H4 (cell line): ENCODE measurements at places on chromosomes 12 and 14.
A peak's percentile ranks its signal among the peaks of the same experiment; 100 is the strongest.

GRCh38 chr12:39144613-39145061, 239.2 kb upstream of the CPNE8 start:
- no peak for DNase-seq

- no peak for DNase-seq
Observed at GRCh38 chr12:109822951-109823411, 10.2 kb downstream of the TRPV4 start.

GRCh38 chr14:102728501-102728900, 48.7 kb upstream of the TRAF3 start:
- no peak for DNase-seq

- DNase-seq = no peak
Observed at GRCh38 chr14:100132903-100133510, 26.4 kb downstream of the DEGS2 start.

DNA sequence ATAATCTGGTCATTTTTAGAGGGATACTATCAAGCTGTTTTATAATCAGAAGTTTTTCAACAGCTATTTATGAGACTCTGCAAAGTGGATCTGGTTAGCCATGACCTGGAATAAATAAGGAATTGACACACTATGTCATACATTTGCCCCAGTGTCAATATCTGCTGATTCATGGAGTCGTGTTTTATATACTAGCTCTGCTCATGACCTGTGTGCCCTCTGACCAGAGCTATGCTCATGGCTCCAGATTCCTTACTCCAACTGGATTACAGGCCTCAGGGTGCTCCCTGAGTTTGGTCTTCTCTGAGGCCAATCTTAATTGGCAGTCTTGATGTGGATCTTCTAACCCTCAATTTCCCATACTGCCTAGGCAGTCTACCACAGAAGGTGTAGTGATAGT, 141.1 kb downstream of the FOXA1 start:
- DNase-seq = no peak

DNA sequence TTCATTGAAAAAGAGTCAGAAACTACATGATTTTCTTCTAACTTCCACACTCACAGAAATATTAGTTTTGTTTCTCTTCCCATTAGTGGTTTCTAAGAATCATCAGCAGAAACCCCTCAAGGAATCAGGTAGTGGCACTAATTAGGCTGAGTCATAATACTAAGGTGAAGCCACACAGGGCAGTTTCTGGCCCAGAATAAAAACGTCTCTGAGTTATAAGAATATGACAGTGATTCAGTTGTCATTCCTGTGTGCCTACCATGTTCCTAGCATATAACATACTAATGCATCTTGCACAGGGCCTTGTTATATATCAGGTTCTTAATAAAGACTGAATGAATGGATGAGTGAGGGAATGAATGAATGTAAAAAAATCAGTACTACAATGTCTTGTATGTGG, 206.0 kb upstream of the PLEKHG7 start:
- no peak for DNase-seq

- no peak for DNase-seq
Observed at GRCh38 chr12:50069539-50069938, 12.1 kb downstream of the ASIC1 start.

- peak; percentile 55 for DNase-seq
Observed at GRCh38 chr12:15599266-15600037, 189.7 kb downstream of the EPS8 start.

GRCh38 chr12:45509621-45510020, 219.9 kb upstream of the ARID2 start:
- no peak for DNase-seq

DNA sequence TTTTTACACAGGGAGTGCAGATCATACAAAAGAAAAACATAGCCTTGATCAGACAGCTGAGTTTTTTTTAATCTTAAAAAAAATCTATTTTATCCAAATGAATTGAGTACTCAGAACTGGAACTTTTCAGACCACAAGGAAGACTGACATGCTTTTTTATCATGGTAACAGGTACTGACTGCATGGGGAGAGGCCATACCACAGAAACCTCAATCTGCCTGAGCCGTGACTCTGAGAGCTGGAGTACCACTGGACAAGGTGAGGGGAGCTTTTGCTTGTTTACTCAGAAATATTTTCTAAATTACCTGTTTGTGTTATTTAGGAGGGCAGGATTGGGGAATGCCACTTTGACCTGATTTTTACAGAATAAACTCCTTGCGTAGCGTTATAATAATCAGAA, 143.9 kb downstream of the ALX1 start:
- DNase-seq = no peak

GRCh38 chr12:104699489-104700190, 242.9 kb downstream of the CHST11 start:
- no peak for DNase-seq

DNA sequence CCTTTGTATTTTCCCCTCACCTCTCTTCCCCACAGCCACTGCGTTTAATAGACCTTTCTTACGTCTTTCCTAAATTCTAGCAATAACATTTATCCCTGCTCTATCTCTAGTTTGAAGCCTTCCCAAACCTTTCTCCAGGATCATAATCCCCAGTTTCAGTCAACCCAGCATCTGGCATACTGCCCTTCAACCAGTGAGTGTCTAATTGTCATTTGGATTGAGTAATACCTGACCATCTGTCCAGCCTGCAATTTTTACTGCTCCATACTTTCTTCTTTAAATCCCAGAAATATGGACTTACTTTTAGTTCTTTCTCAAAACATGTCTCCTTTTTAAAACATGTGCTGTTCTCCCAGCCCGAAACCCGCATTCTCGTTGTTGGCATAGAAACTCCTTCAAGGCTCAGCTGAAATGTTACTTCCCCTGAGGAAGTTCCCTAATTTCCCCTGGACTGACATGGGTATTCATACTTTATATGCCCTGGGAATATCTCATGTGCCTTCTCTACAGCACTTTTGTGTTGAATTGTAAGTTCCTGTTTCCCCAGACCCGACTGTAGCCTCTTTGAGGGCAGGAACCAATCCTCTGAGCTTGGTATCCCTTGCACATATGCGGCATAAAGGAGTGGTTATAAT, 65.1 kb upstream of the ETV6 start:
- DNase-seq = no peak

GRCh38 chr14:101150039-101150610, 246.6 kb upstream of the RTL1 start:
- DNase-seq = no peak

GRCh38 chr14:30484976-30485375, 74.0 kb upstream of the G2E3 start:
- DNase-seq = no peak

GRCh38 chr14:104458845-104459244, 120.7 kb upstream of the C14orf180 start:
- DNase-seq = no peak

DNA sequence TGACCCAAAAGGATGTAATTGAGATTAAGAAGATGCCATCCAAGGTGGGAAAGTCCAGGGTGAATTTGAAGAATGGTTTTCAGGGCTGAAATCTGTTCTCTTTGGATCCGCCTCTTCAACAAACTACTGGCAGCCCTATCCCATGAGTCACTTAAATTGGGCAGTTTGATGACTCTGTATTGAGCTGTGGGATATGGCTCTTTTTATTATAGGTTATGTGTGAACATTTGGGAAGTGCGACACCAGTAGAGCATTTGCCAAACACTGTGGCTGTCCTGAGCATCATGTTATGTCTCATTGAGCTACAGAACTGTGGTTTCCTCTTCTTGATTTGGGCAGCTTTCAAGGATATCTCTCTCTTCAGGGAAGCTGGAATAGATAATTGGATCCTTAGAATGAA, 22.3 kb downstream of the IFT43 start:
- DNase-seq = no peak

GRCh38 chr12:108190529-108190928, 61.4 kb downstream of the WSCD2 start:
- DNase-seq = peak; percentile 17
